Midbrain (tissue), 1 donor: ENCODE measurements at places on chromosomes 1 and 21.

- DNase-seq = no peak
Observed at GRCh38 chr1:44489481-44489880, 84.4 kb downstream of the RNF220 start.

GRCh38 chr1:205251576-205251975 lies 23.8 kb downstream of the TMCC2 start:
- DNase-seq = no peak

DNA sequence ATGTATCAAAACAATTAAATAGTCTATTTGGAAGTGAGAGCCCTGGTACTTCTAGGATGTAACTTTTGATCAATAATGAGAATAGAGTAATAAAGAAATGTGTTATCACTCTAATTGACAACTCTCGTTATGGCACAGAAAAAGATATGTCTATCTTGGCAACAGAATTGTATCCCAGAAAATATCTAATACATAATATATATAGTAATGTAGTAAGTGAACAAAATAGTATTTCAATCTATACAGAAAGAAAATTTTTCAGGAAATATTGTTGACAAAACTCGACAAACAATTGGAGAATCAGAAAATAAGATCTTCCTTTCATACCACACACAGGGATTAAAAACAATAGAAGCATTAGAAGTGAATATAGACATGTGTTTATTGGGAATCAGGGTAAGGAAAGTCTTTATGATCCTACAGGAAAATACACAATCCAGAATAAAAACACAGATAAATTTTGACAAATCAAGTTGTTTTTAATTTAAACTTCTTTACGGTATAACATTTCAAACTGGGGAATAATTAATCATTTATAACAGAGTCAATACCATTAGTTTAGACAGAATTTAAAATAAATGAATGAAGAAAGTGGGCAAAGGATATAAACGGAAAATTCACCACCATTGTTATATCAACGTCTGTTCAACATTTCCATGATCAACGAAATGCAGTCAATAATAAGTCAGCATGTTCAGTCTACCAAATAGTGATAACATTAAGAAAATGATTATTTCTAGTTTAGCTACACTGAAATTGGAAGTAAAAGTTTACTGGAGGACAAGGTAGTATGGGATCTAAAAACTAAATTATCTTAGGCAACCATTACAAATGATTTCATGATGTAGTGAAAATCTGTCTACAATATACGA lies 1526.5 kb upstream of the TPTE start:
- no peak for DNase-seq

DNA sequence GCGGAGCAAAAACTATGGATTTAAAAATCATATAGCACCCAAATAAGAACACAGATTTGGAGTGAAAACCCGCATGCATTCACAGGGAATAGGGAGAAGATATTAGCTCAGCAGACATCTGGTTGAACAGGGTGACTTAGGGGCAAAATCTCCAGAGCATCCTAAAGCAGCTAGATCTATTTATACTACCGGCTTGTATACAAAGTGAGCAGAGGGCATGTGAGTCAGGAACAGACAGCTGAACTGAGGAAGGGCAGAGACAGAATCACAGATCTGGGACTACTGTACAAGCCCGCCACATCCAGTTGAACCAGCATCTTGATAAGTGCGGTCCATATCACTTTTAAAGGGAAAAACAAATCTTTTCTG lies 35.2 kb upstream of the EXOSC10 start:
- DNase-seq = no peak

GRCh38 chr1:16155537-16156410 lies at the start of gene EPHA2:
Gene EPHA2 (minus strand): TSS chr1:16156069. CDS start chr1:16155932, 137 bp downstream.
- DNase-seq = peak; percentile 36

GRCh38 chr1:211529453-211529852 lies 37.5 kb upstream of the RD3 start:
- no peak for DNase-seq

DNA sequence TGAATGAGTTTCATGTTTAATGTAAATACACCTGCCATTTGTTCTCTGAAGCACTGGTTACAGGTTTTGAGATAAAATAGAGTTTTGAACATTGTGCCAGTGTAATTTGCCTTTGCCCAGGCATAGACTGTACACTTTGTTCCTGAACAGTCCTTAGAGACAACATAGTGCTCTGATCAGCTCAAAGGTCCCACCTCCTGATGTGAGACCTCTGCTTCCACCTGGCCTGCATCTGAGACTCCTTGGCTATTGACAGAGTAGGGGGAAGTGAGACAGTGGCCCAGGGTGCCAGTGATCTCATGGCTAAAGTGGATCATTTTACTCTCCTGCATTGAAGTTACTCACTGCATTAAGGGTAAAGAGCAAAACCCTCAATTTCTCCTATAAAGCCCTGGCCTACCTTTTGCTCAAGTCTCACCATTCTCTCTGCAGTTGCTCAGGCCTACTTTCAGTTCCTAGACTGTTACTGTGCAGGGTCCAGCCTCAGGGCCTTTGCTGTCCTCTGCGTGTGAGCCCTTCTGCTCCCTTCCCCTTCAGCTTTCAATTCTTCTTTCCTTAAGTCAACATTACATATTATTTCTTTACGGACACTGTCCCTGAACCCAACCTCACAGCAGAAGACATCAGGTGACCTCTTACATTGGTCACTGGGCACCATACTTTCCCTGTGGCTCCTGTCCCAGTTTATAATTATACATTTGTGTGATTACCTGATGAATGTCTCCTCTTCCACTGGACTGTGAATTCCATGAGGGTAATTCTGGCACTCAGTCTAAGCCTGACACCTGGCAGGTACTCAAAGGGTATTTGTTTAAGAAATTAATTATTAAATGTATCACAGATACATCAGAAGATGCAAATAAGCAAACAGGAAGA lies 142.9 kb downstream of the ROR1 start:
- no peak for DNase-seq

- no peak for DNase-seq
Observed at GRCh38 chr1:99763956-99764355, 2.5 kb downstream of the FRRS1 start.

GRCh38 chr1:230043081-230043480 lies 24.0 kb upstream of the GALNT2 start:
- no peak for DNase-seq

GRCh38 chr1:181356505-181357340 lies 126.6 kb upstream of the CACNA1E start:
- peak; percentile 25 for DNase-seq

DNA sequence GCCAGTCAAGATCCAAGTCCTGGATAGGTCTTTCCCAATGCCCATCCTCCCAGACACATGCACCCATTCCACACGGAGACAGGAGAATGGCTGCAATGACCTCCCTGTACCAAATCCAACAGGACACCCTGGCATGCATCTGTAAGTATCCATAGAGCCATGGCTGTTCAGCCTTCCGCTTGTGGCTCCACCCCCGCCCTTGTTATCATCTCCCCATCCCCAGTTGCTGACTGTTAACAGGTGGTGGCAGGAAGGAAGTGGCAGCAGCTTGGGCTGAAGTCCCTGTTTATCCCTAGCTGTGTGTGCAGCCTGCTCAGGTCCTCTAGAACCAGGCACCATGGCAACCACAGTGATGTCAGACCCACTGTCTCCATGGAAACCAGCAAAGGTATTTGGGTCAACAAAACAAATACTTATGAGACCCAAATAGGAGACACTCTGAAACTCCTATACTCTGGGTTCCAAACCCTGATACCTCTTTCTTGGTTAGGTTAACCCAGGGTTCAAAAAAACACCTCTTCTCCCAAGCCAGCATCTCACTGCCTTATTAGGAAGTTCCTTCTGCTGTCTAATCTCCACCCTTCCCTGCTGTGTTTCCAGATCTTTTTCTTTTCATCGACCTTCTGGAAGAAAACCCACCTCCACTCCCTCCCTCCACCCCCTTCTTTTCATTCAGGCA lies 721 bp downstream of the PBXIP1 start:
- DNase-seq = peak; percentile 64

DNA sequence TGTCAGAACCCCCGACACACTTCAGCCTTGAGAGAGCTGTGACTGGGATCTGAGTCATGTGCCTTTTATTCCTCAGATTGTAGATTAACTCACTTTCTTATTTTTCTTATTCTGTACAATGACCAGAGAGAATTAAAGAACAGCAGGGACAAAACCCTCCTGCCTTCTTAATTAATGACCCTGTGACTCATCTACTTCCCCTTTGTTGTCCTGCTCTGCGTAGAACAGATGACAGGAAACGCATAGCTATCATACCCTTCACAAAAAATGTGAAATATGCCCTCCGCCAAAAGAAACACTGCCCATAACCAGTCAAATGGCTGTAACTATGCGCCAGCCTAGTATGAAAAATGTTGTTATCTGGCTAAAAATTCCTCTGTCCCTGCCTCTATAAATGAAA lies 9.1 kb upstream of the PADI2 start:
- DNase-seq = no peak

DNA sequence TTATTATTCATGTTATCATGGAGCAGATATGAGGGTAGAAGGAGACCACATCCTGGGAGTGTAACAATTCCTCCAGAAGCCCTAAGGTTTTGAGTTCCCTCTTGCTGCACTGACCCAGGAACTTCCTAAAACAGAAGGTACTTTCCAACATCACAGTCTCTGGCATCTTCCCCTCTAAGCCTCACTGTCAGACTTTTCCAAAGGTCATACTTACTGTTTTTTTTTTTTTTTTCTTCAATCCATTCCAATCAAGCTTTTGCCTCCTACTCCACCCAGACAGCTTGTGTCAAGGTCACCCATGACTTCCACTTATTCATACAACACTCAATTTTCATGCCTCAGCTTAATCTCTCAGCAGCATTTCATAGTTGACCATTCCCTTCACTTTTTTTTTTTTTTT lies 18.4 kb upstream of the UQCRHL start:
- no peak for DNase-seq

DNA sequence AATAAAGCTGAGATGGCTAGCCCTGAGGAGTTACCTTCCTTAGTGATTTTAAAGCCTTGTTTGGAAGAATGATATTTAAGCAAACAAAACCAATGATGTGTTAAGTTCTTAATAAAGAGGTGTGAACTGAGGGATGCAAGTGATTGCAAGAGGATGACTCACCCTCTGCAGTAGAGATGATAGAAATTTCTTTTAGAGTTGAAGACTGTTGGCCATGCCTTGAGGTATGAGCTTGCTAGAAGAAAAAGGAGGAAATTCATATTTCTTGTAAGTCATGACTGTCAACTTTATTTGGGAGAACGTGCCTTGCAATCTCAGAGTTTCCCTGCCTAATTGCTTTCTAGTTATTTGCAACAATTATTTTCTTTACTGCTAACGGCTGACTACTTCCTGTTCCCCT lies 94.7 kb downstream of the PLA2G4A start:
- no peak for DNase-seq

DNA sequence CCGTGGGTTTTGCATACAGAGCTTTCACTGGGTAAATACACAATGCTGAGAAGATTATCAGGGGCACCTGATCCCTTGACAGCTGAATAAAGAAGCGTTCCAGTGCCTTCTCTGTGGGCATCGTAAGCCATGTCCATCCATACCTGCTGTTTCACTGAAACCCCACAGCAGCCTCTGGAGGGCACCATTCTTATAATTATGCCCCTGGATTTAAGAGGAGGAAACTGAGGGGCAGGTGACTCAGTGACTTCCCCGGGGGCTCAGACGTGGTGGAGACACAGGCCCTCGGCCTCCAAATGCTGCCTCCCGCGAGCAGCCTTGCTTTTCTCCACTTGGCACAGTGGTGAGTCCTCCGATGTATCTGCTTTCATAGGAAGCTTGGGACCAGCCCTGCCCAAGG lies 56.7 kb downstream of the B3GALT5 start:
- no peak for DNase-seq

DNA sequence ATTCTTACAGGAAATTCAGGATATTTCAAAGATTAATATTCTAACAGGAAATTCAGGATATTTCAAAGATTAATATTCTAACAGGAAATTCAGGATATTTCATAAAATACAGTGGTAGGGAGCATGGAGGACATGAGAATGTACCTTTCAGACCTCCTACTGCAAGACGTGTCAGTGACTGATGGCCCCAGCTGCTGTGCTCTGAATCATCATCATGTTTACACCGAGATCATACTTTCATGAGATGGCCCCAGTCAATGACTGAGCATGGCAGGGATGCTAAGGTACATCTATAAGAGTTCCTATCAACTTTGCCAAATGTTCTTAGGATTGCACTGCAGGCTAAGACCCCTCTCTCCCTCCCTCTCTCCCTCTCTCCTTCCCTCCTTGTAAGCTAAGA lies 69.0 kb downstream of the HFM1 start:
- DNase-seq = no peak

DNA sequence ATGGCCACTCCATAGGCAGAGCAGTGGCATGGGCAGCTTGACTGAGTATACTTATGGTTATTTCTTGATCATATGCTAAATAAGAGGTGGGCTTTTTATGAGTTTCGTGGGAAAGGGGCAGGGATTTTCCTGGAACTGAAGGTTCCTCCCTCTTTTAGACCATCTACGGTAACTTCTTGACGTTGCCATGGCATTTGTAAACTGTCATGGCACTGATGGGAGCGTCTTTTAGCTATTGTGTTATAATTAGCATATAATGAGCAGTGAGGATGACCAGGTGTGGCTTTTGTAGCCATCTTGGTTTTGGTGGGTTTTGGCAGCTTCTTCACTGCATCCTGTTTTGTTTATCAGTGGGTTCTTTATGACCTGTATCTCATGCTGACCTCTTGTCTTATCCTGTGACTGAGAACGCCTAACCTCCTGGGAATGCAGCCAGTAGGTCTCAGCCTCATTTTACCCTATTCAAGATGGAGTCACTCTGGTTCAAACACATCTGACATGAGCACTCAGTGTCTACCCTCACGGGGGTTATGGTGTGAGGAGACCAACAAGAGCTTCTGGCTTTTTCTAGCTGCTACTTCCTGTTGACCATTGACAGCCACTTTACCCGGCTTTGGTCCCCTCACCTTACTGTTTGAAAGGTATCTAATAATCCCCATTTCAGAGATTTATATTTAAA lies 71.7 kb downstream of the GALNT2 start:
- no peak for DNase-seq

DNA sequence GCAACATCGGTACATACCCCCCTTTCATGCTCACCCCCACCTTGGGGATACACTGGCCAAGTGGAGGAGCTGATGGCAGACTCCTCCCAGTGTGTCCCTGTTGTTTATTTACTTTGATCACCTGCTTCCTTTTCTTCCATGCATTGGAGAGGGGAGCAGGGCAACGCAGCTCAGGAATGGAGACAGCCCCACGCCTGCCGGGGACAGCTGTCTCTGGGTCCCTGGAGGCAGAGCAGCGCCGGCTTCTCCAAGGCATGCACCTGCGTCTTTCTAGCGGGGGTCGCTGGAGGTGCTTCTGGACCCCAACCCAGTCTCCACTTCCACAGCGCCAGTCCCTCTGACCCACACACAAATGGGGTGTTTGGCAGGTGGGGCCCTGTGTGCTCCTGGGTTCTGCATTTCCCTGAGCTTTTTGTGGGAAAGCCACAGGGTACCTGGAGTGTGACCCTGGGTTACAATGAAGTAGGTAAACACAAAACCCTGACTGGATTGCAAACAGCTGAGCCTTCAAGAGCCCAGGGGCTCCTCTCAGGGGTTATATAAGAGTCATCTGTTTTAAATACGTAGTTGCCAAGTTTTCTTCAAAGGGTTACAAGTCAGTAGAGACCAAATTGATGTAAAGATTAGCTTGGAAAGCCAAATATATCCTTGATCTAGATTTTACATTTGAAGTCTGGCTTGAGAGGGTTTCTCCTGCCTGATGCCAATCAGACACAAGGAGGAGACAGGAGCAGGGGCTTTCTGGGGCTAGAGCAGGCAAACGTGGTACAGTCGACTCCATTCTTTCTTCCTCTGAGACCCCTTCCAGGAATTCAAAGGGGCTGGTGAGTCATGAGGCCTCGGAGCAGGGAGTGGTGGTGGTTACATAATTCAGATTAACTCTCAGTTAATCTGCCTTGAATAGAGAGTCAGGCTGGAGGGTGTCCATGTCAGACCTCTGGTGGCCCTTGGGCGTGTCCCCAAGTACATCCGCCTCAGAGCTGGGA lies 4.5 kb downstream of the AJAP1 start:
- no peak for DNase-seq

- DNase-seq = no peak
Observed at GRCh38 chr1:96730574-96731298, 9.2 kb downstream of the PTBP2 start.
